ENCODE measurements at places on chromosomes 13 and 19.

DNA sequence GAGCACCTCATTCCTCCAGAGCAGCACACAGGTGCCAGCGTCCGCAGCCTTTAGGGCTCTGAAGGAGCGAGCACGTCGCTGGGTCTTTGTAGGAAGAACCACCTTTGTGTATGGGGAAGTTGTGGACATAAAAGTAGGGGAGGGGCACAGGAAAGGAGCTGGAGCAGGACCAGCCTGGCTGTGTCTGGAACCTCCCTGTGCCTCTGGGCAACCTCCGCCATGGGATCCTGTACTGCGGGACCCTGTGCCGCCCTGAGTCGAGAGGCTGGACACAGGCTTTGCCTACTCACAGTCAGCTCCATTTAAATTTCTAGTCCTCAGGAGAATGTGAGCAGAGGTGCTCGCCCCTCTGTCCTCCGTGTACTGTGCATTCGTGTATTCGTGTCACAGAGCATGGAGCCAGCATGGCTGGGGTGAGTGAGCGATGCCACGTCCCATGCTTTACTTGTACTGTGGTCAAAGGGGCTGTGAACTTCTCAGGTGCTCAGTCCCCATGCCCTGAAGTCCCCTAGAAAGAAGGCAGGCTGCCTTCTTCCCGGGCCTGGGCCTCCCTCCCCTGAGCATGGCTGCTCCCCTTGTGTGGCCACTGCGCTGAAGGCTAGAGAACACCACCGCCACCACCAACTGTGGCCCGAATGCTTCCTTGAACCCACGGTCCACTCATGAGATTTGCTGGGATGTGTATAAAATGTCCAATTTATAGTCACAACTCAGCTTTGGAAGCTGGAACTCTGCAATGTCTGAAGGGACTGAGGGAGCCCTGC lies 99.9 kb downstream of the TEX29 start:
- DNase-seq: no peak

- DNase-seq: no peak
Measured at GRCh38 chr19:42397263-42398166, 7.4 kb upstream of the CNFN start.

DNA sequence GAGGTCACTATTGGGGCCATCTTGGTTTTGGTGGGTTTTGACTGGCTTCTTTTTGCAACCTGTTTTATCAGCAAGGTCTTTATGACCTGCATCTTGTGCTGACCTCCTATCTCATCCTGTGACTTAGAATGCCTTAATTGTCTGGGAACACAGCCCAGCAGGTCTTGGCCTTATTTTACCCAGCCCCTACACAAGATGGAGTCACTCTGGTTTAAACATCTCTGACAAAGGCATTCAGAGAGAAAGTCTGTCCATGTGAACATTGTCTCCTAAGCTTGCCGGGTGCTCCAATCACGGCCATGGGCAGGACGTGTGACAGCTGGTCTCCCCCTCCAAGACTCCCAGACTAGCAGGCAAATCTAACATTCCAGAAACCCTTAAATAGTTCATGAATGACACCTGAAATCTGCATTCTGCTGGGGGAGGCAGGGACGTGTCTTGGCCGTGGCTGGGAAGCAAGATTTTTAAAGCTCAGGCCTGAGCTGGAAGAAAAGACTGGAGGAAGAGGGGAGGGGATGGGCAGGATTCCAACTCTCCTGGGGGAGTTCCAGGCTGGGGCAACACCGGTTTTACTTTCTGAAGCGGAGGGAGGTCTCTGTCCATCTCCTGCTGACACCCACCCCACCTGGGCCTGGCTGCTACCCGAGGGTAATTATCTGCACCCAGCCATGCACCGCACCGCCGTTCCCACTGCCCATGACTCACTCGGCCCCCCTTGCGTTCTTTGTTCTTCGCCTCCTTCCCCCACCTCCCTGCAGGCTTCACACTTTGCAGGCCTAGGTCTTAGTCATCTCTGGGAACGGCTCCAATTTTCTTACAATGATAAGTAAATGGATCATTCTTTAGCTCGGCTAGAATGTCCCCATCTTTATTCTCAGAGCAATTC lies 11.6 kb upstream of the OR1M1 start:
- no peak for DNase-seq

DNA sequence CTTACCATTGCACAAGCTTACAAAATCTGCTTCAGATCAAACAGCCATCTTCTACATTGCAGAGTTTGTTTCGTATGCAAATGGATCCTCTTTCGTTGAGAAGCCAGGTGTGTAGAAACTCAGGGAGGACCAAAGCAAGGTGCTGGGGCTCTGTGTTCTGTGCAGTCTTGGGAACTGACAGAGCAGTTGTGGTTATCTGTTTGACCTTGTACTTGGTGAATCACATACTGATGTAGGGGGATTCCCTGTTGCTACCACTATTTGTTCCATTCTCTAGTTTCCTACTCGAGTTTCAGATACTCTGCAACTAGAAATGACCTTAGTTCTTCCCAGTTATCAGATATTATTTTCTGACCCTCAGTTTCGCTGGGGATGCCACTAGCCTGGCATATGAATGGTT lies 95.2 kb upstream of the CLDN10 start:
- no peak for DNase-seq

DNA sequence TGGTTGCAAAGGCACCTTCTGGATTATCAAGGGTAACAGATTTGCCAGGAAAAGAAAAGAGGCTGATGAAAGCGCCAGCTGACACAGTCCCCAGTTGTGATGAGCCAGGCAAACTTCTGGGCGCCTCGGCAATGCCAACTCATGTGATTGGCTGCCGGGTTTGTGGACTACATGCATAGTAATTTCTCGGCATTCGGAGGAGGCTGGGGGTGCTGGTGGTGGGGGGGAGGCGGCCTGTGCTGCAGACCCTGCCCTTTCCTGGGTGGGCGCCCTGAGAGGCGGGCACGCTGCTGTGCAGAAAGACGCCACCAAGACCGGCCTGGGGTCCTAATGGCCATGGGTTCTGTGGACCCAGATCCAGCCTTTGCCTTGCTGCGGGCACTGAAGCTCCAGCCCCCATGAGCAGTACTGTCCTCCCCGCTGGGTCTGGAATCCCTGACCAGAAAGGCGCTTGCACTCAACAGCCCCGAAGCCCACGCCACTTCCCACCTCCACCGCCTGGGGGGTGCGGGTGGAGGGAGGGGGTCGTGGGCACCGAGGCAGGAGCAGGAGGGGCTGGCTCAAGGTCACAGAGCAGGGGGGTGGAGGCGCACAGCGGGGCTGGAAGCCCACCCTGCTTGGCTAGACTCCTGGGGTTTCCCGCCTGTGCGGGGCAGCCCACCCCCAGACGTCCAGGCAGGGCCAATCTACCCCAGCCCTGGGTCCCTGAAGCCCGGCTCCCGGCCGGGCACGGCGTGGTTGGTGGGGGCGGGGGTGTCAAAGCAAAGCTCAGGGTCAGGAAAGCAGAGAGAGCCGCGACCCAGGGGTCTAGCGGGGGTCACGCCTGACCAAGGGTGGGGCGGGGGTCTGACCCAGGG lies 1.0 kb downstream of the DIRAS1 start:
- DNase-seq: no peak

DNA sequence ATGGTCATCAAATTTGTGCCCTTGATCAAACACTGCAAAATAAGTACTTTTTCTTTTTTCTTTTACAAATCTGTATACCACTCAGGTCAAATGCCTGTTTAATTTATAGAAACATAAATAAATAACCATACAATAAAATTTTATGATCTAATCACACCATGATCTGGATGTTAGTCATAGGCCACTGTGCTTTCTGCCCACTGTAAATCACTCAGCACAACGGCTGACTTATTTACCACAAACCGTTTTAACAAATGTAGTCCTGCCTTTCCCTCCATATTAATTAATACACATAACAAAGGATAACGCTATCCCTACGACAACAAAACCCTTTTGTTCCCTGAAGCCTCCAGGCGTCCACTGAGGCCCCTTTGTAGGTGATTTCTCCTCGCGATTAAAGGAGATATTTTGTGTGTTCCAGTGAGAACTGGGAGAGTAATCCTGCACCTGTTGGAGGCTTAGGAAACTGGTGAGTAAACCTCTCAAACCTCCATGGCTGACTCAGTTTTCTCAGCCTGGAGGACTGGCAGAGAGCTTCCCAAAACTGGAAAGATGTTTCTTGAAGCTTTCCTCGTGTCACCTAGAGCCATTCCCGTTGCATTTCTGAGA lies 477.1 kb upstream of the SGCG start:
- DNase-seq: no peak

- DNase-seq: no peak
Measured at GRCh38 chr19:1417145-1417544, 9.8 kb downstream of the DAZAP1 start.

GRCh38 chr19:33948651-33949335 lies 152.1 kb downstream of the KCTD15 start:
- DNase-seq: no peak

GRCh38 chr13:52760077-52760476 lies 20.5 kb upstream of the CNMD start:
- DNase-seq: no peak

DNA sequence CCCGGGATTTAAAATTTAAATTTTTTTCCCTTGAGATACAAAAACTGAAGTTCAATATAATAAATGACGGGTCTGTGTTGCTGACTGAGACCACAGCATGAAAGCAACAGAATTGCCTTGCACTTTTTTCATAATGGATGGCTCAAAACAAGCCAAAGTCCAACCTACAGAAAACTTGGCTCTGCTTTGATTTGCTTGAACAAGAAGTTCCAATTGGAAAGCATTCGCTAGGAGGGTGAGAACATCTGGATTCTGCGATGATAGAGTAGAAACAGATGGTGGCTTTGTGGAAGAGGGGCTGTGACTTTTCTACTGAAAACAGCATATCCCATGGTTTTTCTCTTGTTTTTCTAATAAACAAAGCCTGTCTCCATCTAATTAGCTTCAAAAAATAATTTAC lies 46.4 kb downstream of the THSD1 start:
- no peak for DNase-seq

- no peak for DNase-seq
Measured at GRCh38 chr19:45595814-45596213, 6.2 kb downstream of the GPR4 start.

DNA sequence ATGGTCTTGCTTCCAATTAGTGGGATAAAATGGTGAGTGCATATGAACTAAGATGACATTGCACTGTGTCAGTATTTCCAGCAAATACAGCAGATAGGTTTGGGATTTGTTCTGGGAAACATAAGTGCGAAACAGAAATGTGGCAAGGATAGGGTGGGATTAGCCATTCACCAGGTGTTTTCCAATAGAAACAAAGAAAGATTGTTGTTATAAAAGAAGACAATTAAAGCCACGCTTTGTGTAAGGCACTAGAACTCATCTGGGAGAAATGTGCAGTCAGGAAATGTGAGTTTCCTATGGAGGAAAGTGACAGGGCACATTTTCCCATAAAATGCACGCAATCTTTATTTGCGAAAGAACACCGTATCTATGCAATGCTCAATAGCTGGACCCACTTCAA lies 1547.8 kb downstream of the EFNB2 start:
- no peak for DNase-seq

- DNase-seq: no peak
Measured at GRCh38 chr19:53782698-53783097, 41.4 kb downstream of the NLRP12 start.

- DNase-seq: no peak
Measured at GRCh38 chr13:30255696-30256095, 51.7 kb downstream of the KATNAL1 start.

GRCh38 chr19:17576758-17577456 lies 21.5 kb downstream of the COLGALT1 start:
- no peak for DNase-seq

- no peak for DNase-seq
Measured at GRCh38 chr13:94595001-94595949, 677 bp downstream of the TGDS start.

DNA sequence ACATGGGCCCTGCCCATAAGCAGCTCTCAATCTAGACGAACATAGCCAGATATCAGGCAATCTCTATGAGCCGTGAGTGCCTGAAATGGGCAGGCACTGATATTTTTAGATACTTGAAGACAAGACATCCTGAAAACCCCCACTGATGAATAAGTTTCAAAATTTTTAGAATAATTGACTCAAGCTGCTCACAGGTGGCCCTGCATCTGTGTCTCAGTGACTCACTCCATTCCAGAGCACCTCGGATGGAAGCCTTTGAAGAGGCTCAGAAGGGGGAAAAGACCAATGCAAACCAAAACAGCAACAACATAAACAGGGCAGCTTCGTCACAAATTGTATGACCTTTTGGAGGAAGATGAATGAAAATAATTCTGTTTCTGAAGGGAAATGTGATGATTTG lies 42.8 kb upstream of the SLC46A3 start:
- no peak for DNase-seq

GRCh38 chr13:60226507-60226906 lies 62.8 kb upstream of the DIAPH3 start:
- no peak for DNase-seq

DNA sequence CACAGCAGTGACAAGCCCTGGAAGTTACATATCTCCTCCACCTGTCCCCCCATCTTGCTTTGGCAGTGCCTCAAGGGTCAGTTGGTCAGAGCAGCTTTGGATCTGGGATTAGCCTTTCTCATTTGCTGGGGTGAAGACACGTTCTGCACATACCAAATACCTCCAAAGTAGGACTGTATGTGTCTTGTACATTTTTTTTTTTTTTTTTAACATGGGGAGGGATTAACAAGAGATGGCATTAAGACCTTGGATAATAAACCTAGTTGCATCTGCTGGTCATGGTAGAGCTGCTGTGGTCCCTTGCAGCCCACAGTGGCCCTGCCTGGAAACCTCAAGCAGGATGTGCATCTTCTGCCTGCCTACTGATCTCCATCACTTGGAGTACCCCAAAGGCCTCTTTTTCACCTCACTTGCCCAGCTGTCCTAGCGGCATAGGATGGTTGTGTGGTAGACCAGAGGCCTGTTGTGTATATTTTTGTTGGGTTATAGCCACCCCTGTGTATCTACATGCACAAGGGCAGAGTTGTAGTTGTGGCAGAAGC lies 2.5 kb downstream of the RPS19 start:
- DNase-seq: no peak

DNA sequence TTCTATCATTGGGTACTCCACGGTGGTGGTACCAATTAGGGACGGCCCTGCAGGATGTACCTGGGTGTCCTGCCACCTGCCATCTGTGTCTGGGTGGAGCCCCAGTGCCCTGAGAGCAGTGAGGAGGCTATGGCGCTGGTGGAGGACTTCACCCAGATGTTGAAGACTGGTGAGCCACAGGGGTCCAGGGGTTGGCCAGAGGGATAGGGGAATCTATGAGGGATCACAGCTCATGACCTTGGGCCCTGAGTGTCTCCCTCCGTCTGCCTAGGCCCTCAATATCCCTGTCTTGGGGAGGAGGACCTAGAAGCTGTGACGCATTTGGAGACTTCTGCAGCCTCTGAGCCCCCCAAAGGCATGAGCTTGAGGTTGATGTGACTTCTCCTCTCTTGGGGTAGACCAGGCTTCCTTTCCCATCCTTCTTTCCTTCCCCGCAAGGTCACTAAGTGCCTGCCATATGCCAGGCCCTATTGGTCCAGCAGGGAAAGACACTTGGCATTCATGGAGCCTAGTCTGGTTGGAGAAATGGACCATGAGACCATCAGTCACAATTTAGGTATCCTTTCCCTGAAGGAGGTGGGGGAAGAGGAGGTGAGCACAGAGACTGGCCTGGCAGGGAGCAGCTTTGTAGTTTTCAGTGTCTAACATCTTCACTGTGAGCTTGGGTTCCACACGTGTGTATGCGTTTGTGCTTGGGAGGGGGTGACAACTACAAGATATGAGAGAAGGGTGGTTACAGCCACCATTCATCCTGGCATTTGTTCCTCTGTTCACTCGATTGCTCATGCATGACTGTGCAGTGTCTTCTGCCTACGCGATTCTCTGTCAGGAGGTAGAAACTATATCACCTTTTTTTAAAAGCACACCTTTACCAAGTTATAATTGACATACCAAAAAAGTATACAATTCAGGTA lies 5.1 kb upstream of the MZF1 start:
- no peak for DNase-seq

Measured in NCI-H1105 (cell line).